ENCODE measurements at places on chromosomes 3 and 15. TPM values are rescaled to one million over a fixed set of nuclear protein-coding genes. Genes with fewer than 3 reads are reported as not detected.

The PFN2 gene
- 141 TPM for total RNA-seq

The B3GALNT1 gene
- total RNA-seq, result 6.7 TPM

The SATB1 gene
- 8.7 TPM for total RNA-seq

The WNT7A gene
- total RNA-seq, result 8.1 TPM

The AGTR1 gene
- not detected for total RNA-seq

The SLC41A3 gene
- total RNA-seq, result 56.9 TPM

The TMCO5A gene
- not detected for total RNA-seq

The CCDC13 gene
- 0.64 TPM for total RNA-seq

The IQCF5 gene
- not detected for total RNA-seq

The SLC28A2 gene
- total RNA-seq, result not detected

The SPSB4 gene
- total RNA-seq, result under 0.01 TPM

The TMEM212 gene
- total RNA-seq, result not detected

The RBMS3 gene
- total RNA-seq, result 19.3 TPM

The SMCO1 gene
- not detected for total RNA-seq

The CCDC54 gene
- not detected for total RNA-seq

The C3orf85 gene
- not detected for total RNA-seq

The TMC3 gene
- total RNA-seq, result not detected

The SUSD5 gene
- total RNA-seq, result under 0.01 TPM

The KNG1 gene
- total RNA-seq, result not detected

The HTR3E gene
- not detected for total RNA-seq

The CFAP44 gene
- total RNA-seq, result 1.7 TPM

The SH3GL3 gene
- total RNA-seq, result 2.1 TPM

The TNFAIP8L3 gene
- total RNA-seq, result 8.1 TPM

The GOLGA8H gene
- total RNA-seq, result not detected

The ZNF620 gene
- total RNA-seq, result 0.64 TPM

The LDHAL6B gene
- not detected for total RNA-seq

The CCDC39 gene
- total RNA-seq, result not detected

The LRRC2 gene
- under 0.01 TPM for total RNA-seq

The RBP2 gene
- total RNA-seq, result not detected

The EPHA3 gene
- total RNA-seq, result under 0.01 TPM

The CACNA2D3 gene
- not detected for total RNA-seq

The PPM1L gene
- 7.0 TPM for total RNA-seq

Data from tracheal epithelial cell (primary cell).